Neuronal stem cell (in vitro differentiated cells): ENCODE measurements at places on chromosomes 11 and 22.

- no peak for DNase-seq
Observed at GRCh38 chr22:39593066-39593930, 22.7 kb downstream of the CACNA1I start.

DNA sequence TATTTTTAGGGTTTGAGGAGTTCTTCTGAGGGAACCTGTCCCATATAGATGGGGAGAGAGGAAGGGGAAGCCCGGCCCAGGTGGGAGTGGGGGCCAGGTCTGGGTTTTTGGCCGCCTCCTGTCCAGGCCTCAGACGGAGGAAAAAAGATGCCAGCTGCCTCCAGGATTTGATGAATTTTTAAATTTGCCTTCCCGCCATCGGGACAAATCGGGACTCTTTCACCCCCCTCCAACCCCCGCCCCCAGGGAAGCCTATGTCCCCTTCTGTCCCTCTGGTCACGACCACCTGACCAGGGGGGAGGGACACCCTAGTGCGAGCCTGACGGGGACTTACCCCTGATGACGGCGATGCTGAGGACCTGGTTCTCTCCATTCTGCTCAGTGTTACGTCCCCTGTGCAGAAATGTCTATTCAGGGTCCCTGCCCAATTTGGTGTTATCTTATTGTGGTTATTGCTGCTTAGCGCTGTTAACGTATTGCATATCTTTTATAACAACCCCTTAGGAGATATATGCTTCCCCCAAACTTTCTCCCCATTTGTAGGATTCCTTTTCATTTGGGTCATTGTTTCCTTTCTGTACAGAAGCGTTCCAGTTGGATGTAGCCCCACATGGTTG is 115.9 kb upstream of the GRK3 start:
- DNase-seq, result no peak

- DNase-seq, result no peak
Observed at GRCh38 chr11:127864861-127865260, 722.5 kb downstream of the ETS1 start.

- no peak for DNase-seq
Observed at GRCh38 chr11:68340784-68341556, 28.6 kb downstream of the LRP5 start.

DNA sequence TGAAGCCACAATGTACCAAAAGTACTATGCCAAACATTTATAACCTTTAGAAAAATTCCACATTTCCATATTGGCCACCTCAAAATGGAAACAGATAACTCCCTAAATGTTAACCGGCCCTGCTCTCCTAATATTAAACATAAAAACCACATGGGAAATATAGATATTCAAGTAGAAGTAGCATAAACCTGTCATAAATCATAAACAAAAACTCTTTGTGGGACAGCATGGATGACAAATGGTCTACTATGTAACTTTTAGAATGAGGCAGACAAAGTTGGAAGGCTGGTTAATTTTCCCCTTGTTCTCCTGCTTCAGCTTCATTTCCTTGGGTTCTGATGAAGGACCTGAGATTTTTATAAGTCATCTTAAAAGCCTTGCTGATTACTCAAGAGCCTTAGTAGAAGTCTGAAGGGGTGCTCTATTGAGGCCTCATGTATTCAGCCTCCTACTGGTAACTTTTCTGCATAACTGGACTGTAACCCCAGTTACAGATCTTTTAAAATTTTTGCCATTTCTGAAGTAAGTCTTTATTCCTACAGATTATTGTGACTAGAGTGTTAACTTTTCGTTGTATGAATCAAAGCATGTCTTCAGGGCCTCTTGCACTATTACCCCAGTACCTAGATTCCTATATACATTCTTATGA is 116.4 kb downstream of the STIM1 start:
- DNase-seq, result no peak

- DNase-seq, result no peak
Observed at GRCh38 chr11:79950741-79951140, 509.9 kb upstream of the TENM4 start.
